ENCODE measurements at places on chromosomes 12 and 14.

GRCh38 chr14:79021766-79022165 lies 851.6 kb downstream of the NRXN3 start:
- no peak for DNase-seq

DNA sequence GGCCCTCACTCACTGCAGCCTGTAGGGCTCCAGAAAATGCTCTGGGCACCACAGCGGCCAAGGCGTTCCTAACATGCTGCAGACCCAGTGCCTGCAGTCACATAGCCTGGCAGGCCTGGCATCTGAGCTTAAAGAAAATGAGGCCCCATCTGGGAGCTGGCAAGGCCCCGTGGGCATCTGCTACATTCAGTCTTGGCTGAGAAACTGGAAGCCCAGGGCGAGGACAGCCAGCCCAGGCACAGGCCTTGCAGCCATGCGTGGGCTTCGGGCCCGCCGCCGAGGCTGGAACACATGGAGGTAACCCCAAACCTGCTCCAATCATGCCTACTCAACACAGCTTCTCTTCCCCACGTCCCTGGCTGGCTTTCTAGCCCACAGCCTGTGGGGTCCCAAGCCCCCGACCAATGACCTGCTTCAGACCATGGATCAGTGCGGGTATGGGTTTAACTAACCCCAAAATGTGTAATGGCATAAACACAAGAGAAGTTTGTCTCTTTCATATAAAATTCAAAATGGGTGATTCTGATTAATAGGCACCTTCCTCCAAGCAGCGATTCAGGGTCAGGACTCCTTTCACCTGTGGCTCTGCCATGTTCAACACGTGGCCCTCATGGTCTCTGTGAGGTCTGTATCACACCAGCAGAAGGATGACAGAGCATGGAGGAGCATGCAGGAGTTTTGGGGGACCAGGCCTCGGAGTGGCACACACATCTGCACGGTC lies 6.4 kb downstream of the NGB start:
- no peak for DNase-seq

- no peak for DNase-seq
These were observed 156.0 kb downstream of the EPS8 start for GRCh38 chr12:15633201-15633600.

DNA sequence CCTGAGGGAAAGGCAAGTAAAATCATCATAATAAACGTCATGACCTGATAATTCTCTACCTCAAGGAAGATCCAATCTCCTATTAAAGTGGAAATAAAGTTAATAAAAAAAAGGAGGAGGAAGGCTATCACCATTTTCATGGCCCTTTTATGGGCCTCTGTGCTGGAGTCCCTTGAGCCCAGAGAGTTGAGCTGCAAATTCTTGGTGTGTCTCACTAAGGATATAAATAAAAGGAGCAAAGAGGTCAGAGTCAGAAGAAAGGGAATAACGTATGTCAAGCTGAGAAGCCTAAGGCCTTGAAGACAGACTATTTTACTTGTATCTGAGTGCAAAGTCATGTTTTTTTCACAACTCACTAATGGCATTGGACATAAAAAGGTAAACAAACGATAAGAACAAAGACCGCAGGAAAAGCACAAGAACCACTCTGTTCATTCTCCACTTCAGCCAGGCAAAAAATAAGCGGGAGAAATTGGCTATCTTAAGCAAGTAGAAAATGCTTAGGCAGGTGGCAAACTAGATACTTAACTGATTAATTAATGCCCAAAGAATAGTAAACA lies 12.0 kb upstream of the SMIM10L1 start:
- DNase-seq, result no peak

DNA sequence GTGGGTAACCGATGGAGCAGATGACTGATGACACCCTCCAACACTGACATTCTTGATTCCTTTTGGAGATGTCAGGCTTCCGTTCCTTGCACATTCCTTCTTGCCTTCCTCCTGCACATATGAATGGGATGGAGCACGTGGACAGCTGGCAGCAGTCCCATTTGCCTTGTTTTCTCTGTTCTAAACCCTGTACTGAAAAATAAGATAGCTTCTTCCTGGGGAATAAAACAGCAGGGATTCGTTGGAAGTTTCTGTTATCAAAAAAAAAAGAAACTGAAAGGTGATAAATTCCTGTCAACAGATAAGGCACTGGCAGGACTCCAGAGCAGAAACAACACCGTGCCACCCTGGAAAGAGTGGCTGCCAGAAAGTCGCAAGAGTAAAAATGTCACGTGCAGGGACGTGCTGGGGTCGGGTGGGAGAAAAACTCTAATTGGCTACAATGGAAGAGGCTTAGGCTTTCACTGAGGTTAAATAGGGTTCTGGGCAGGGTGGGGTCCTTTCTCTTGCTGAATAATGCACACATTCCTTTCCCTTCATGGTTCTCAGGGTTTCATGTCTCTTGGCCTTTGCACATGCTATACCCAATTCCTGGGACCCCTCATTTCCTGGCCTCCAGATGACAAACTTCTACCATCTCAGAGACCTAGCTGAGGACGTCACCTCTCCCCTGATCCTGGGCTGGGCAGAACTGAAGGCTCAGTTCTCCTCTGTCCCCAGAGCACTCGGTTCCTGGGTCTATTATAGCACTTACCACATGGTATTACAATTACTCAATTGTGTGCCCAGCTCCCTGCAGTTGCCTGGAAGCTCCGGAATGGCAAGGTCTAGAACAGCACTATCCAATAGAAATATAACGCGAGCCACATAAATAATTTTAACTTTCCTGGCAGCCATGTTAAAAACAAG lies 7.0 kb upstream of the NUAK1 start:
- DNase-seq, result no peak

DNA sequence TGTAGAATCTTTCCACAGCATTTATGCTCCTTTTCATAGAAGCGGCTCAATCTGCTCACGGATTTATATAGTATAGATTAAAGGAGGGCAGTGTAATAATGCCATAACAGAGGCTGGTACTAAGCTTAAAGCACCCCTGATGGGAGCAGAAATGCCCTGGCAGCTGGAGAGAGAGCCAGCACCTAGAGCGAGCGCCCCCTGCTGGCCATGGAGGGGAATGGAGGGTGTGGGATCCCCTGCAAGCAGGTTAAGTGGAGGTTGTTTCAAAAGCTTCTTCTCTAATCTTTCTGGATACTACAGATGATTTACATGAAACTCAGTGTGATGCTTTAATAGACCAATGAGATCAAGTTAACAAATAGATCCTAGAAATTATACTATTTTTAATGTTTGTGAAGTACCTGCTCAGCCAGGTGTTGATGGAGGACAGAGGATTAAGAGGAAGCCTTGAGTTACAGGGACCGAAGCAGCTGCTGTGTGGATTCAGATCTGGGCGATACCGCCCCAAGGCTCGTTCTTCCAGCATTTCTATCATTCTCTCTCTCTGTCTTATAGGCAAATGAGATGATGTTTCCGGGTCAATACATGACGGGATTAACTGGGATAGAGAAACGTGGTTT lies 1519.3 kb upstream of the TMEM132C start:
- DNase-seq, result no peak

GRCh38 chr12:25767606-25768005 lies 190.9 kb upstream of the RASSF8 start:
- no peak for DNase-seq

DNA sequence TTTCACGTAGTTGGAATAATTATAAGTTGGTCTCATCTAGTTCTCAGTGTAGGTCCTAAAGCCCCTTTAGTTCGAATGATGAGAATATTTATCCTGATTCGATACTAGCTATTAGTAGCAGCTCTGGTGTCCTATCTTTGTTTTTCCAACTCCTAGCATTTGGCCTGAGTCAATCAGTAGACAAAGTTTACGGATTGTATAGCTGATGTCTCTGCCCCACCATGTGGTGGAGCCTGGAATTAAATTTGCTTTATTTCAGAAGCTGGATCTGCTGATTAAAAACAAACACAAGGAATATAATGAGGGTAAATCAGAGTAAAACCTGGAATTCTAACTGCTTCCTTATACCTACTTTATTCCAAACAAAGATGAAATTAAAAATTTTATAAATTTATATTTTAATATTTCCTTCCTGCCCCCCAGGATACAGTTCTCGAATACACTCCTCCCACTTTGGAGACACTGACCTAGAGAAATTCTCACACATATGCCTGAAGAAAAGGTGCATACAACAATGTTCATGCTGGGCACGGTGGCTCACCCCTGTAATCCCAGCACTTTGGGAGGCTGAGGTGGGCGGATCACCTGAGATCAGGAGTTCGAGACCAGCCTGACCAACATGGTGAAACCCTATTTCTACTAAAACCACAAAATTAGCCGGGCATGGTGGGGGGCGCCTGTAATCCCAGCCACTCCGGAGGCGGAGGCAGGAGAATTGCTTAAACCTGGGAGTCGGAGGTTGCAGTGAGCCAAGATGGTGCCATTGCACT lies 7.6 kb upstream of the BRMS1L start:
- peak; percentile 33 for DNase-seq

- no peak for DNase-seq
These were observed 32.3 kb upstream of the EIF5 start for GRCh38 chr14:103301512-103302354.

DNA sequence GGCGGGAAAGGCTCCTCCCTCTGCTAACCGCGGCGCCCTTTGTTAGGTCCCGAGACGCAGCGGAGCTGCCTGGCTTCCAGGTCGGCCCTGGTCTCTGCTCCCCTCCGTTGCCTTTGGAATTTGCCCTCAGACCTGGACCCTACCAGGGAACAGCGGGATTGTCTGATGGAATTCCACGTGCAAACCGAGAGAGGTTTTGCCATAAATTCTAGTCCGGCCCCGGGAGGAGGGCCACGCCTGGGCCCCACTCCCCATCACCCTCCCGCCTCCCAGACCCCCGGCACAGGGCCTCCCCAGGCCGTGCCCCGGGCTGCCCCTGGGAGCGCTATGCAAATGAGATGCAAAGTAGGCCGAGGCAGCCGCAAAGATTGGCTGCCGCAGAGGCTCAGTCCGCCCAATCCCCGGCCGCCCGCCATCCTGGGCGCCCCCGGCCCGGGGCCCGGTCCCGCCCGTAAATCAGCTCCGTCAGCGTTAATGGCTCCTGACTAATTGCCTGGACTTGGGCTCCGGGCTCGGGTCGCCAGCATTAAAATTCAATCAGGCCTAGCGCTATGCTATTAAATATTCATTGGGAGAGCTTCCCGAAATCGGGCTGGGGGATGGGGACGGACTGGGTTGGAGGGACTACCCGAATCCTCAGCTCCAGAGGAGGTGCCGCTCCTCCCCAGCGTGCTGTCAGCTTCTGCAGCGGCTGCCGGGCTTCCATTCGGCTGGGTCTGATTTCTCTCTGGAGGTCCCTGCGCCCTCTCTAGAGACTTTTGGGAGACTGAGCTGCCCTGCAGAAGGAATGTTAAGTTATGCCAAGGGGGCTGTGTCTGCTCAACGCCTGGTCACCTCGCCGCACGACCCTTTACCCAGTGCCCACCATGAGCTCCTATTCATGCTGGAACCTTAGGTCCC lies 15.7 kb upstream of the FIGNL2 start:
- DNase-seq, result peak; percentile 11

- peak; percentile 72 for DNase-seq
These were observed 28.2 kb upstream of the SMUG1 start for GRCh38 chr12:54216797-54217661.

DNA sequence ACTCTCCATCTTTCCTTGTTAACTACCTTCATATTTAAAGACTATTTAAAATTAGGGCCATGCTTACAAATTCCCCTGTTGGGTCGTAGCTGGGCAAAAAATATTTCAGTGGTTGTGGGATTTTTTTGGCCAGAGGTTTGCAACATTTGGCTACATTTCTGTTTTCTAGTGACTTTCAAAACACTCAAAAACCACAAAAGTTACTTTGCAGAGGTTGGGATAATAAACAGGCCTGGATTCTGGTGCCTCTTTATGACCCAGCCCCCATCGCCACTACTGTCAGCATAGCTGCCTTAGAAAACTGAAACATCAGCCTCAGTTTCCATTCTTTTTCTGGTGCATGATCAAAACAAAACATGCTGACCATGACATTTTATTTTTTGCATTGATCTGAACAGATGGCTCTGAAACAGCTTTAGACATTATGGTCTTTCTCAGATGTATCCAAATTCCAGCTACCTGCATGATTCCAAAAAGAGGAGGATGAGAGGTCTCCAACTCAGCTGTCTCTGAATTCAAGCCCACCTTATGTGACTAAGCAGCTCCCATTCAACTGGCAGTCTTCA lies 5.2 kb downstream of the DPF3 start:
- DNase-seq, result no peak

DNA sequence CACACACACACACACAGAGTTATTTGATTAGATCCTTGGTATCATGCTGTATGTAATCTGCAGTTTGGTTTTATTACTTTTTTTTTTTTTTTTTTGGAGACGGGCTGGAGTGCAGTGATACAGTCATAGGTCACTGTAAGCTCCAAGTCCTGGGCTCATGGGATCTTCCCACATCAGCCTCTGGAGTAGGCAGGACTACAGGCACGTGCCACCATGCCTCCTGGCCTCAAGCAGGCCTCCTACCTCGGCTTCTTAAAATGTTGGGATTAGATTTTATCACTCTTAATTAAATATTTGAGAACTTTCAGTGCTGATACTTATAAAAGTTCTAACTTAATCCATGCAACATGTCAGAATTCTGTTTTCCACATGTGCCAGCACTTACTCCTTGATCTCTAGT lies 31.3 kb upstream of the PSEN1 start:
- no peak for DNase-seq

- DNase-seq, result no peak
These were observed 202.6 kb downstream of the CRADD start for GRCh38 chr12:93879476-93880421.

DNA sequence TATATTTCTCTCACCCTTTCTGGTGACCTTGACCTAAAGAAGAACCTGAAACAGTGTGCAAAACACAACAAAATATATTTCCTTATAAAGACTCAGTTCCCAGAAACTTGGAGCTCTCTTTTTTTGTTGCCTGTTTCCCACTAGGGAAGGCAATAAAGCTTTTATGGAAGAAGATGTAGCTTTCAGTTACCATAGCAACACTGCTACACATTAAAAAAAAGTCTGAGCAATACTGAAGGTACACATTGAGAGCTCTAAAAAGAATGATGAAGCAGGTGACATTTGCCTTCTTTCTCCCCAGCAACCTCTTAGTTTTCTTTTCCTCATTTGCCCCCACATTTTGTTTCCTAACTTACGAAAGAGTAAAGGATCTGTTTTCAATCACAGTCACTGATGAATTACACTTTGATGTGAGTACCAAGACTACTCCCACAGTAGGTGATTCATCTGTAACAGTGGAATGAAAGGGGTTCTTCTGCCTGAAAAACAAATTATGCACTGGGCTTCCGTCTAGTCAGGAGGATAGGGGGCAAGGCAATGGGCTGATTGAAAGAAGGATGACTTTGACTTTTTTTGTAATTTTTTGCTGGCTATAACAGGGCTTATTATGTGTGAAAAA lies 1.1 kb upstream of the CATSPERB start:
- no peak for DNase-seq
